ENCODE measurements at places on chromosomes 4 and X.
A peak's percentile ranks its signal among the peaks of the same experiment; 100 is the strongest.

- DNase-seq = no peak
Measured at GRCh38 chr4:74433043-74433442, 11.9 kb upstream of the AREG start.

- DNase-seq = peak; percentile 38
Measured at GRCh38 chrX:114959729-114960128, 57.7 kb downstream of the IL13RA2 start.

- no peak for DNase-seq
Measured at GRCh38 chr4:169795585-169795984, 37.8 kb upstream of the HPF1 start.

DNA sequence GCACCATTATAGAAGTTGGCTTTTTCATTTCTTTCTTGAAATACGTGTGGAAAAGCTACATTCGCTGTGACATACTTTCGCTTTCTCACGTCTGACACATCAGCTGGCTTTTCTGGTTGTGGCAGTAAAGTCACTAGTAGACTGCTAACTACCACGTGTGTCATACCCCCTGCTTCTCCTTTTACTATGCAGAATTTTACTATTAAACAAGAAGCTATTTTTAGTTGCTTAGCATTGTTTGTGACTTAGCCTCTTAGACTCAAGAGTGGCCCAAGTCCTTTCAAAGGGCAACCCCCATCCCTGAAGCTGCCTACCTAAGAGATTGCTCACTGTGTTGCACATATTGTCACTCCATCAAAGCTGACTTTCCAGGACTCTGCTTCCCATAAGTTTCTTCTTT is 2.1 kb upstream of the IL2 start:
- peak; percentile 54 for DNase-seq

- DNase-seq = no peak
Measured at GRCh38 chrX:81779701-81780100, 577.8 kb downstream of the SH3BGRL start.

DNA sequence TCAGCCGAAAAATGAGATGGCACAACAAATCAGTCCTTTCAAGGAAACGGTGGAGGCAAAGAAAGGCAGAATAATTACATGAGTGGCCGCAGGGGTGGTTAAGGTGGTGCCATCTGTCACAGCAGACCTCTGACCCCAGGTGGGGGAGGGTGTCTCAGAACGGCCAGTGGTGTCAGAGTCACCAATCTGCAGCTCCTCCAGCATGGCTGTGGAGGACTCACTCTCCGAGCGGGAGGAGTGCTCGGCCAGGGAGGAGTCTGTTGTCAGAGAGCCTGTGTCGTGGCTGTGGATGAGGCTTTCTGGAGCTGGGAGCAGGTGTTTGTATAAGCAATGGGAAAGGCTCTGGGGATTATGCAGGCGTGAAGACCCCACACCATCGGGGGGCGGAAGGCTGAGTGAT is 130.3 kb upstream of the PDLIM3 start:
- peak; percentile 42 for DNase-seq

GRCh38 chr4:174214101-174214878 is 69.2 kb downstream of the FBXO8 start:
- DNase-seq = no peak

GRCh38 chr4:23169608-23170311 is 477.0 kb downstream of the GBA3 start:
- no peak for DNase-seq

DNA sequence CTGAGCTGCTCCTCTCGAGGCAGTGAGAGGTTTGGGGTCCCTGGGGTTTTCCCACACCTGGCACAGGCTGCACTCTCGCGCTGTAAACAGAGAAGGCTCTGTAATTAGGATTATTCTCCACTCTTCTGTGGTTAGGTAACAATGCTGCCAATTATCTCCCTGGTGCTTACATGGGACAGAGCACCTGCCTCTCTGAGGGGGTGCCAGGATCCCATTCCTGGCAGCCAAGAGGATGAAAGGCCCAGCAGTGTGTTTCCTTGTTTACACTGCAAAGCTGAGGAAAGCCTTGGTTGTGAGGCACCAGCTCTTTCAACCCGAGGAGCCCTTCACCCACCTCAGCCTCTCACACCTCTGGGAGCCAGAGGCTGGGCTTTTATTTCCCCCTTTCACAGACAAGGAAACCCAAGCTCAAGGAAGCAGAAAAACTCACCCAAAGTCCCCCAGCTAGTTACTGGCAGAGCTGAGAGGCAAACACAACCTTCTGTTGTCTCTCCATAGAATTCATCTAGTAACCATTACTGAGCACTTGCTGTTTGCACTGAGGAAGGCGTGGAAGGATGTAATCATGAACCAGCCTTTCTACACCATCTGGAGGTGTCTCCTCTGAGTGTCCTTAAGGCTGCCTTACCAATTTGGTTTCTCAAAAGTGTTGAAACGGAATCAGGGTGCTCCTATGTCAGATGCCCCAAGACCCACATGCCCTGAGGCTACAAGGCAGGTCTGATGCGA is 39.7 kb upstream of the PROM1 start:
- DNase-seq = peak; percentile 98

DNA sequence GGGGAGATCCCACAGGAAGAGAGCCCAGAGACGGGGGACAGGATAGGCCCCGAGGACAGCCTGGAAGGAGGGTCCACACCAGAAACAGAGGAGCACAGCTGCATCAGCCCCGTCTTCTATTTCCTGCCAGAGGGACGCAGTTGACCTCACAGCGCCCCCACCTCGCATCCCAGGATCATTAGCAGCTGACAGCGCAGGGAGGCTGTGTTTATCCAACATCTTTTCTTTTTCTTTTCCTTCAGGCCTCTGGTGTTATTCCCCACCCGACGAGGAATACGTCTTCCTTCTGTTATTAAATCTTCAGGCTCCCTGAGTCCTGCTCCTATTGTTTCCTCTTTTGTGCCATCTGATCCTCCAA is 75.4 kb downstream of the DCHS2 start:
- DNase-seq = peak; percentile 56

DNA sequence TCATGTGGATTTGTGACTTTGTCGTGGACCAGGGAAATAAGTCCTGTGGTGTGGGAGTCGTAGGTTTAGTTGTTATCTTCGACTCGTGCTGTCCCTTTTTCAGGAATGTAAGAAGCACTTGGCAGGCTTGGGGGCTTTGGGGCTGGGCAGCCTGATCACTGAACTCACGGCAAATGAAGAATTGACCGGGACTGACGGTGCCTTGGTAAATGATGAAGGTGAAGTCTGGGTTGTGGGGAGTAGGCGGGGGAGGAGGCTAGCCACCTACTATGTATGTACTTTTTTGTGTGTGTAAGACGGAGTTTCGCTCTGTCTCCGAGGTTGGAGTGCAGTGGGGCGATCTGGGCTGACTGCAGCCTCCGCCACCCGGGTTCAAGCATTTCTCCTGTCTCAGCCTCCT is 1.2 kb downstream of the TAF1 start:
- DNase-seq = no peak

- DNase-seq = no peak
Measured at GRCh38 chrX:139287155-139287924, 243.2 kb upstream of the F9 start.

DNA sequence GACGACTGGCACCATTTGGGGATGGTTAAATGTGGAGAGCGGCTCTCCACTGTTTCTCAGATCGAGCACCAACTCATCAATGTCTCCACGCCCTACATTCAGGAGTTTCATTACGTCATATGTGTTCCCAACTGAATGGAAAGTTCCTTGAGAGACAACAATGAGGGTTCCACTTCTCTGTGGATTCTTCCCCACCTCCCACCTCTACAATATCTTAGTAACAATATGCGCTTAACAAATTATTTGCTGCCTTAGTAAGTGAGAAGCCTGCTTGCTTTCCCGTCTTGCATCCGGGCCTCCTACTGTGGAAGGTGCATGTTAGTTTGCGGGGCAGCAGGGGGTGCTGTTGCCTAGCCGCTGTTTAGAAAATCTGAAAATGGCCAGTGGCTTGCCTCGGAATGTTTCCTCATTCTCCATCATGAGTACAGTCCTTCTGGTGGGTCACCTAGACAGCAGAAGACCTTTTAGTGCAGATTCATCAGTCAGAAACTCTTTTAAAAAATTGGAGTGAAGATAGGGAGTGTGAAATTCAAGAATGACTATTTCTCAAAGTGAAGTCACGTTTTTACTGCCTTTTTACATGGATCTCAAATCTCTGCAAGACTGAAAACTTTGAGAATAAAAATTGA is 55.7 kb downstream of the PHOX2B start:
- DNase-seq = peak; percentile 84

DNA sequence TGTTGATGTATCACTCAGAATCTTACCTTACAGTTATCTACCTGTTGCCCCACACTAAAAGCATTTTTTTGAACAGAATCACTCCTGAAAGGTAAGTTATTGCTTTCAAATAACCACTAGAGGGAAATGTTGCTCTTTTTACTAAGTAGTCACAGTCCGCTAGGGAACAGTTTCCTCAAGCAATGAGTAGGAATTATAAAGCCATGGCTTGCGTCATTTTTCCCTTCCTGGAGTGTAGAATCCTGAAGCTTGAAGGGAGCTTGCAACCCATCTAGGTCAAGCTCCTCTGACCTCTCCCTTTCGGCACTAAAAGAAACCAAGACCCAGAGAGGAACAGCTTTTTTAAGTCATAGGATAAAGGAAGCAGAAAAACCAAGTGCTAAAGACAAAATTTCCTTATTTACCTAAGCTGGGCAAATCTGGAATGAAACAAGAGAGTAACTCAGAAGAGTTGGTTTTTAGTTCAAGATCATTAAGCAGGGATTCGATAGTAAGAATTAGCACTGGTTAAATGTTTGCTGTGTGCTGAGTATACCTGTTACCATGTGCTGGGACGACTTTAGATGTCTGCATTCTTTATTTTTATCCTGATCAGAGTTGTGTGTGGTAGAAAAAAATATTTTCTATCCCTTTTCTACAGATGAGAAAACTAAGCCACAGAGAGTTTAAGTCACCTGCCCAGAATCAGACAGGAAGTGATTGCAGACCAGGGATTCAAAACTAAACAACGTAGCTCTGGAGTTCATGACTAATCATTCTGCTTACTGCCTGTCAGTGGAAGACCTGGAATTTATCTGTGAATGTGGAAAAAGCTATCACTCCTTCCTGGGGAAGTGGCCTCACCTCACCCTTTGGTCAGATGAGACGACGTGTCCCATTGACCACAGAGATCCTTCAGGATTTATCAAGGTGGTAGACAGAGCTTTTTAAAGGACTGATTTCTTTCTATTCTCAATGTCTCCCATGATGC is 631.5 kb downstream of the RAB28 start:
- DNase-seq = peak; percentile 97

DNA sequence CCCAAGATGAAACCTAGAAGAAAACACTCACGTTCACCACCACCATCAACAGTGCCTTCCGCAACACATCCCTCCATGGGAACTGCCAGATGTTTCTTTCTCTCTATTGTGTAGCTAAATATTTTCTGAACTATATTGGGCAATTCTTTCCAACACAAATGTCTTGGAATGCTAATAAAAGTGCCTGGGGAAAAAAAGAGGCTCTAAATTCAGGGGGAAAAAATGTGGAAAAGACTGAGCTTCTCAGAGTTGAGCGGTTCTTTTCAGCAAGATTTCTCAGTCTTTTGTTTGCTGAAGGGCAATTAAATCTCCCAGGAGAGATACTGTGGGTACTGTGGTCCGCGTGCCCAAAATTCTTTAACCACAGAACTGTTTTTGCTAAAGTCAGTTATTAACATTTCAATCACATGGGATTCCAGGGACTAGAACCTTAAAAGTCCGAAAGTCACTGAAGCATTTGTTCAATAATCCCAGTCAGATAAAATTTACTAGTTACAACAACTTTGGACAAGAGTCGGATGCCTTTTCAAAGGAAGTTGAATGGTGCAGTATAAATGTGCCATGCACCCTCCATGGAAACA is 51.9 kb upstream of the DHRSX start:
- DNase-seq = no peak

GRCh38 chr4:84419201-84419600 is 79.9 kb downstream of the NKX6-1 start:
- no peak for DNase-seq

DNA sequence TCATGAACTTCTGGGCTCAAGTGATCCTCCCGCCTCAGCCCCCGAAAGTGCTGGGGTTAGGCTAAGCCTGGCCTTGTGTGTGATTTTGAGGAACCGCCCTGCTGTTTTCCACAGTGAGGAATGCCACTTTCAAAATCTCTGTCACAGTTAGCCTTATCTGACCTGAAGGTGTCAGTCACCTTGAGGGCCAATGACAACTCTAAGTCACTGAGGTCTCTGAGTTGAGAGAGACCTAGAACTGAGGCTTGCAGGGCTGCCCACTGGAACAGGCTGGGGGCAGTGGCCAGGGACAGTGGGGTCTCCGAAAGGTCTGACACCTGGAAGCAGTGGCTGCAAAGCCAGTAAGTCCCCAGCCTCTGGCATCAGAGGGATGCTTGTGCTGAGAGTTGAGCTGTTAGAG is 6.1 kb downstream of the TADA2B start:
- no peak for DNase-seq

GRCh38 chr4:122787940-122788339 is 38.7 kb upstream of the FGF2 start:
- DNase-seq = no peak

GRCh38 chr4:138741766-138742377 is 273.7 kb upstream of the NOCT start:
- peak; percentile 41 for DNase-seq

- DNase-seq = peak; percentile 68
Measured at GRCh38 chrX:71996136-71996535, 85.5 kb downstream of the NHSL2 start.

GRCh38 chr4:25540734-25541133 is 114.9 kb upstream of the SLC34A2 start:
- no peak for DNase-seq

DNA sequence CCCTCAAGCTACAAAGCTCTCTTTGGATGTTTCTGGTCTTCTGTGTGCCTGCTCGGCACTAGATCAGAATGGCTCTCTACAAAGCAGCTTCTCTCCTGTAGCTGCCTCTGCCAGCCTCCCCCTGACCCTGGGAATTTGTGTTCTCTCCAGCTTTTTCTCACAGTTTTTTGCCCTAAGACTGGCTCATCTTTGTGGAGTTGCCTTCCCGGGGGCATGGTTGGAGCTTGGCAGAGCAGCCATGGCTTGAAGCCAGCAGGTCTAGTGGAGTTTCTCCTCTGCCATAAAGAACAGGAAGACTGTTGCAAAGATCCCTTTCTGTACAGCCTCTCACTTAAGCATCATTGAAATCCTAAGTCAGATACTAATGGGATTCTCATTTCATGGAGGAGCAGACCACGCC is 163.3 kb upstream of the MAMLD1 start:
- DNase-seq = no peak

- peak; percentile 72 for DNase-seq
Measured at GRCh38 chr4:181701214-181701613, 542.0 kb upstream of the TENM3 start.

DNA sequence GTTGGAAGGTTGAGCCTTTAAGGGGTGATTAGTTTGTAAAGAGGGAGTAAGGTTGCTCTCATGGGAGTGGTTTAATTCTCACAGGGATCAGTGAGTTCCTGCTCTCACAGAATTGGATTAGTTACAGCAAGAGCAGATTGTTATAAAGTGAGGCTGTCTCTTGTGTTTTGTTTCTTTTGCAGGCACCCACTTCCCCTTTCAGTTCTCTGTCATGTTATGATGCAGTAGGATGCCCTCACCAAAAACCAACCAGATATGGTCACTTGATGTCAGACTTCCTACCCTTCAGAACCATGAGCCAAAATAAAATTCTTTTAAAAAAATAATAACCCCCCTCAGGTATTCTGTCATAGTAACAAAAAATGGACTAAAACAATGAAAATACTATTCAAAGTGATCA is 19.9 kb upstream of the IGSF1 start:
- DNase-seq = no peak
